ENCODE measurements at places on chromosomes 11 and 22.

- peak; percentile 91 for DNase-seq
Measured at GRCh38 chr22:49930596-49931412, 12.4 kb downstream of the CRELD2 start.

- no peak for DNase-seq
Measured at GRCh38 chr11:102061276-102061675, 14.0 kb downstream of the CFAP300 start.

- DNase-seq = no peak
Measured at GRCh38 chr11:16800382-16800781, 61.9 kb downstream of the C11orf58 start.

DNA sequence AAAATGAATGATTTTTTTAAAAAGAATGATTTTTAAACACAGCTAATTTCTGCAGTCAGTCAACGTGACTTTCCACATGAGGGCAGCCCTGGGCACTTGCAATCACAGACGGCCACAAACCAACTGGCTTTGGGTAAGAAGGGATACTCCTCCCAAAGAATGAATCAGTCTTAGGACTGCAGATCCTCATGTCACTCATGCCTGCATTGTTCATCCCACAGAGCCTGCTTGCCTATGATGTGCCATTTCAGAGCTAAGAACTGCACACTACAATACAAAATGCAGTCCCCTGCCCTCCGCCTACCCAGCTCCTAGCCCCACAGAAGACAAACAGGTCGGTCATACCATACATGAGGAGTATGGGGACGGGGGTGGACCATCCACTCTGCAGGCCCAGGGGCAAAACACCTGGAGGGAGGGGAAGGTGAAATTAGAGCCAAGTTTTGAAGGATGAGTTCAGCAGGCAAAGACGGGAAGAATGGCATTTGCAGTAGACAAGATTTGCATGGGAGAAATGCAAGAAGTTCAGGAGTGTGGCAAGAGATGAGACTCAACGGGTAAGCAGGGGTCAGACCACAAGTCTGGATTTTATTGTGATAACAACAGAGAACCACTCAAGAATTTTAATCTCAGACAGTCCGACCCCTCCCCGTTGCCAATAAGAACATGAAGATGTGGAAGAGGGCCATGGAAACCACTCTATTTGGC lies 24.7 kb downstream of the PACSIN2 start:
- DNase-seq = no peak

DNA sequence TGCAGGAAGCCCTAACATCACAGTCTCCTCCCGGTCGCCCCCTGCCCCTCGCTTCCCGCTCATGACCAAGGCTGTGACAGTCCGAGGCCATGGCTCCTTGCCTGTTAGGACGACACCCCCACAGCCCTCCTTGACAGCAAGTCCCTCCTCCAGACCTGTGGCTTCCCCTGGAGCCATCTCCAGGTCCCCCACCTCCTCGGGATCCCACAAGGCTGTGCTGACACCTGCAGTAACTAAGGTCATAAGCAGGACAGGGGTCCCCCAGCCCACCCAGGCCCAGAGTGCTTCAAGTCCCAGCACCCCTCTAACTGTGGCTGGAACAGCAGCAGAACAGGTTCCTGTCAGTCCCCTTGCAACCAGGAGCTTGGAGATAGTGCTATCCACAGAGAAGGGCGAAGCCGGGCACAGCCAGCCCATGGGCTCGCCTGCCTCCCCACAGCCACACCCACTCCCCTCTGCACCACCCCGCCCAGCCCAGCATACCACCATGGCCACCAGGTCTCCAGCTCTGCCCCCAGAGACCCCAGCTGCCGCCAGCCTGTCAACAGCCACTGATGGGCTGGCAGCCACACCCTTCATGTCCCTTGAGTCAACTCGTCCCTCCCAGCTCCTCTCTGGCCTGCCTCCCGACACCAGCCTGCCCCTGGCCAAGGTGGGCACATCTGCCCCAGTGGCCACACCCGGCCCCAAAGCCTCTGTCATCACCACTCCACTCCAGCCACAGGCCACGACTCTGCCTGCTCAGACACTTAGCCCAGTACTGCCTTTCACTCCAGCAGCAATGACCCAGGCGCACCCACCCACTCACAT lies 63.2 kb downstream of the OTOG start:
- no peak for DNase-seq

DNA sequence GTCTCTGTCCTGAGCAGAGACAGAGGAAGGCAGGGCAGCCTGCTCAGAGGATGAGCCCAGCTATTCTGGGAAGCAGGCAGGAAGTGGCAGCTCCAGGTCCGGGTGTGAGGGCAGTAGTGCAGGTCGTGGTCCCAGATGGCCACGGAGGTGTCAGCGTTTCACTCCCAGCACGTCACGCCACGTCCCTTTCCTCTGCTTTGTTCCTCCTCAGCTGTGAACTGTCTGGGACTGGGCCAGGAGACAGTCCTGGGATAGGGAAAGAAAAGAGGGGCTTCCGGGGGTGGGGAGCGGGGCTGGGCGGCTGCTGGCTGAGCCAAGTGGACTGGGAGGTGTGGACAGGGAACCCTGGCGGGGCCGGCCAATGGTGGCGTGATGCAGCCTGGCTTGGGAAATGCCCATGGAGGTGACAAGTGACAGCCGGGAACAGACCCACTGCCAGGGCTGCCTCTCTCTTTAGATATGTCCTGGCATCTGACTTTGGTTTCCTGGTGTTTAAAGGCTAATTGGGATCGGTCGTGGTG lies 64.7 kb downstream of the KCNQ1 start:
- no peak for DNase-seq

GRCh38 chr22:27474711-27475547 lies 326.6 kb downstream of the MN1 start:
- no peak for DNase-seq

DNA sequence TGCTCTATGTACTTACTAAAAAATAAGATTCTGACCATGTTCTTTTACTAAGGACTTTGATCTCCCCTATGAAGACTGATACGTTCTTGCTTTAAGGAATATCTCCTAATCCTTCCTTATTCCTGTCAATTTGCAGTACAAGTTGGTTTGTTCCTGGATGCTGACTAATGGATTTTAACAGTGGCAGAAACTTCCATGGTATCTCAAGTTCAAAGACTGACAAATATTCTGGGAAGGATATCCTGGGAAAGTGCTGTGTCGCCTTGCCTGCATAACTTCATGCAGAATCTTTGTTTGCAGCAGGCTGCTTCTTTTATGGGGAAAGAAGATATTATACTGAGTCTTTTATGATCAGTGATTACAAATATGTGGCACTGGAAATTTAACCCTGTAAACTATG lies 8.4 kb upstream of the OR52J3 start:
- DNase-seq = no peak

- no peak for DNase-seq
Measured at GRCh38 chr11:118859973-118860372, 23.7 kb upstream of the CXCR5 start.

GRCh38 chr11:31026315-31026714 lies 343.2 kb downstream of the DCDC1 start:
- no peak for DNase-seq

DNA sequence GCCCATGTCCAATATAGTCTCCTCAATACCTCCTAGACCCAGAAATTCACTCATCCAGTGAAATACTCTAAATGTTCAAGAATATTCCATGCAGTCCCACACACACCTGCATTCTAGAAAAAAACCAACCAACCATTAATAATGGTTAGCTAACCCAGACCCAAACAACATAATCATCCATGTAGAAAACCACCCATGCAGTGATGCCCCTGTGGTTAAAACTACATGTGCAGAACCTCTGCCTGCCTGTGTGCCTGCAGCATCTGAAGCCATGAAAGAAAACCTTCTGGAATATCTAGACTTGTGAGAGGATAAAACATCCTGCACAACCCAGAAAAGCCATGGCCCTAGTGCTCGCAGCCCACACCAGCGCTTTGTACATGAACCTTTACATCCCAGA lies 47.8 kb downstream of the SLC22A12 start:
- DNase-seq = no peak

DNA sequence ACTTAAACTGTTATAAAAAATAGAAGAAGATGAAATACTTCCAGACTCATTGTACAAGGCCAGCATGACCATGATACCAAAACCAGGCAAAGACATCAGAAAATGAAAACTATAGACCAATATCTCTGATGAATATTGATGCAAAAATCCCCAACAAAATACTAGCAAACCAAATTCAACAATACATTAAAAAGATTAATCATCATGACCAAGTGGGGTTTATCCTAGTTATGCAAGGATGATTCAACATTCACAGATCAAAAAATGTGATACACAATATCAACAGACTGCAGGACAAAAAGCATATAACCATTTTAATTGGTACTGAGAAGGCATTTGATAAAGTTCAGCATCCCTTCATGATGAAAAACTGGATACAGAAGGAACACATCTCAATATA lies 824.5 kb upstream of the RAG2 start:
- DNase-seq = no peak

- no peak for DNase-seq
Measured at GRCh38 chr22:27745154-27745553, 56.4 kb downstream of the MN1 start.

GRCh38 chr11:19976281-19976941 lies 183.9 kb downstream of the DBX1 start:
- no peak for DNase-seq

GRCh38 chr11:910044-910588 lies 494 bp downstream of the CHID1 start:
- DNase-seq = no peak

- no peak for DNase-seq
Measured at GRCh38 chr22:38699143-38699542, 1.6 kb downstream of the JOSD1 start.

DNA sequence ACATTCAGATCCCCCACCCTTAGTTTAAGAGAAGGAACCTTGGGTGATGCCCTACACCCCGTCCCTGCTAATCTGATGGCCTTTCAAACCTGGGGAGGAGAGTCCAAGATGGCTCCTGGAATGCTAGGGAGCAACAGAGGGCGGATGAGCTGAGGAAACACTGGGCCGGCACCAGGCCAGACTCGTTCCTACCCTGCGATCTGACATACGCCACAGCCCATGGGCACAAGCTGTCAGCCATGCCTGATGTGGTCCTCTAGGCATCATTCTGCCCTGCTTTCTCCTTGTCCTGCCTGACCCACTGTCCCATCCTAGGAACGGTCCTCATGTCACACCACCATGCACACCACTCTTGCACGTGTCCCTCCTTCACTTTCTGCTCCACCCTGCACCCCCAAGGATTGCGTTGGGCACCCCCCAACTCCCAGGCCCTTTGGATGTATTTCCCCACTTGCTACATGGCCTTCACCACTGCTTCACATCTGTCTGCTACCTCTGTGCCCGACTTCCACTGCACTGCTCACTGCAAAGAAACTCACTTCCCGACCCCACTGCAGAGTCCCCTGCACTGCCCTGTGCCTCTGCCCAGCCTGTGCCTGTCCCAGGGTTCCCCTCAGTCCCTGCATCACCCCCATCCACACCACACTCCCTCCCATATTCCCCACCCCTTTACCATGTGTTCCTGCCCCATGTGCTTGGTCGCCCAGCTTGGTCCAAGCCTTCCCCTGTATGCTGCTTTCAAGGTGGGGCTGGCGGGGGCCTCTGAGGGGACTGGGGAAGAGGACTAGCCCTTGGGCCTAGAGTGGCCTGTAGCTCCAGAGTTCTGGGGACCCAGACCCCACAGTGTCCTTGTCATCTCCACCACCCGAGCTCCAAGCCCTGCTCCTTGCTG lies 29.2 kb downstream of the USP35 start:
- DNase-seq = no peak

- DNase-seq = no peak
Measured at GRCh38 chr11:94751786-94752185, 16.4 kb upstream of the AMOTL1 start.

- DNase-seq = no peak
Measured at GRCh38 chr11:118856314-118856713, 27.4 kb upstream of the CXCR5 start.

- no peak for DNase-seq
Measured at GRCh38 chr11:63833048-63833447, 5.9 kb upstream of the MARK2 start.

GRCh38 chr22:33697640-33698039 lies 222.6 kb downstream of the LARGE1 start:
- DNase-seq = no peak

GRCh38 chr11:58186938-58187337 lies 1.9 kb upstream of the OR9Q2 start:
- no peak for DNase-seq

DNA sequence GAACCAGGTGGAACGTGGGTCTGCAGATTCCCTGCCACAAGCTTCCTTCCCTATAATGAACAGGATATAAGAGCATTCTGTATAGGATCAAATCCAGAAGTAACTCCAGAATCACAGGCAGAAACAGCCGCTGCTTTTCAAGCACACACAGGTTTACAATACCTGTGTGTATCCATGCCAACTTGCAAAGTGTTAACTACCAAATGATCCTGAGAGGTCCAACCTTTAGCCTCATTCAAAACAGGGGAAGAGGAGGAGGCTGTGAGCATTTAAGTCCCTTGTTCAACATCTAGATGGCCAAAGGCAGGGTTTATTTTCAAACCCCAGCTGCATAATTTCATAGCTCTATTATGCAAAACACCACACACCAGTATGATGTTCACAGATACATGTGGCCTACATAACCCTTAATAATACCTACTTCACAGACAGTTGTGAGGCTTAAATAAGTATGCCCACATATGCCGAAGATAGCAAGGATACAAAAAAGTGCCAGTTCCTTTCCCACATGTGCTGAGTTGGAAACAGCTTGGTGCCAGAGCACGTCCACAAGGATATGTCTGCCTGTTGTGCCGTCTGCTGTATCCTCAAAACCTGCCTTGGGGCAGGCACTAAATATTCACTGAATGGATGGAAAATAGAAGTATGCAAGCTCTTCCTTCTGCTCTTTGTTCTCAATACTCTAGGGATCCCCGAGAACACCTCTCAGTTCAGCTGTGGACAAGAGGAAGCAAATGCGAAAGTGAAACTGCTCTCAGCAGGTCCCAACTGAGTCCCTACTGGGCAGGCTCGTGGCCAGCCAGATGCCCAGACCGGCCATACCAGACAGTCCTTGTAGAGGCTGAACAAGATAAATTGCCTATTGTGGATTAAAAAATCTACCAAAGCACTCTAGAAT lies 66.8 kb downstream of the LARGE1 start:
- DNase-seq = peak; percentile 35

DNA sequence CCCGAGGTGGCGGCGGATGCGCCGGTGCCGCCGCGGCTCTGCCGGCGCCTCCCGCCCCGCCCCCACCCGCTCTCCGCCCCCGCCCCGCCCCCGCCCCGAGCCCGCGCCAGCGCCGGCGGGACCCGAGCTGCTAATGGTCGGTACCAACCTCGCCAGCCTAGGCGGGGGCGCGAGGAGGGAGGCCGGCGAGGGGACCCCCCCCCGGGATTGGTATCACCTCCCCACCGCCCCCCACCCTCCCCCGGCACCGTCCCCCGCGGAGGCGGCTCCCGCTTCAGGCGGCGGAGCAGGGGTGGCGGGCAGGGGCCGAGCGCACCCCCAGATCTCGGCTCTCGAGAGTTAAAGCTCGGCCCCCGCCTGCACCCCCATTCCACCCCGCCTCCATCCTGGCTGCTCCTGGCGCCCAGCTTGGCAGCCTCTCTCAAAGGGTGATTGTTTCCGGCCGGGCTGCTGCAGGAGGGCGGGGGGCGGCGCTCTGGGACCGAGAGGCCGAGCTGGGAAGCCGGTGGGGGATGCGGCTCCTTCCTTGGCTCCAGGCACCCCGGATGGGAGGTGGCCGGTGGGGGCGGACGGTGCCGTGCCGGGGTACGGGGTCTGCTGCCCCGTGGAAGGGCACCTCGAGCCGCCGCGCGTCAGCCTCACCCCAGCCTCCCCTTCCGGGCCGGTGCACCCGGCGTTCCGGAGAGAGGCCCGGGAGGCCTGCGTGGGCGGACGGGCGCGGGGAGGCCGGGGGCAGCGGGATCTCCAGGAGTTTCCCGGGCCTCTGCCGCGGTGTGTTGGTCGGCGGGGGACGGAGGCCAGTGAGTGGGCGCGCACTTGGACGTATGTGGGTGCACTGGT lies at the start of gene B3GAT1:
Gene B3GAT1, minus strand, starts transcription at position 40 of the 840 bp plus-strand sequence. CDS start 24,583 bp downstream, outside the sequence.
- no peak for DNase-seq

- no peak for DNase-seq
Measured at GRCh38 chr11:20084921-20085814, 75.1 kb downstream of the DBX1 start.
